ENCODE measurements at places on chromosomes 7 and 10. TPM values are rescaled to one million over a fixed set of nuclear protein-coding genes. Genes with fewer than 3 reads are reported as not detected.

Gene HOXA11
- total RNA-seq: 0.56 TPM

Gene TPST1
- 6.3 TPM for total RNA-seq

Gene GNG11
- total RNA-seq: 32.2 TPM

Gene AEBP1
- not detected for total RNA-seq

Gene HHEX
- 11.3 TPM for total RNA-seq

Gene MMD2
- total RNA-seq: not detected

Gene PNLIP
- 0.16 TPM for total RNA-seq

Gene RHBDD2
- total RNA-seq: 73.7 TPM

Gene GDF10
- 0.13 TPM for total RNA-seq

Gene TUBAL3
- total RNA-seq: 0.24 TPM

Gene BTBD16
- total RNA-seq: 0.43 TPM

Gene TET1
- 0.71 TPM for total RNA-seq

Gene CARD11
- total RNA-seq: 2.7 TPM

Gene LRIT1
- not detected for total RNA-seq

Gene PON1
- 0.79 TPM for total RNA-seq

Gene EZH2
- 21.0 TPM for total RNA-seq

Gene FKBP6
- total RNA-seq: not detected

Gene FAM171A1
- 21.0 TPM for total RNA-seq

Gene RRP12
- total RNA-seq: 60.9 TPM

Gene VIPR2
- 0.06 TPM for total RNA-seq

Gene ODAD2
- total RNA-seq: not detected

Gene INMT
- not detected for total RNA-seq

Gene GRID2IP
- total RNA-seq: not detected

Gene PRPS1L1
- total RNA-seq: not detected

Gene ITPRID1
- total RNA-seq: not detected

Gene OR2A5
- total RNA-seq: not detected

Gene STOX1
- 0.73 TPM for total RNA-seq

Gene PFKP
- 558 TPM for total RNA-seq

Gene AIFM2
- total RNA-seq: 33.7 TPM

Gene GET4
- 52.5 TPM for total RNA-seq

Gene LRMDA
- 3.4 TPM for total RNA-seq

Gene PNLIPRP1
- total RNA-seq: not detected

Gene TEX36
- total RNA-seq: not detected

Gene SPDYE11
- not detected for total RNA-seq

Gene FEZF1
- total RNA-seq: not detected

Gene OR2A7
- total RNA-seq: not detected
